ENCODE measurements at places on chromosomes 3 and 15.

- no peak for DNase-seq
Measured at GRCh38 chr3:32186876-32187275, 51.6 kb upstream of the CMTM8 start.

- no peak for DNase-seq
Measured at GRCh38 chr3:791442-791841, 301.4 kb upstream of the CNTN6 start.

- DNase-seq, result no peak
Measured at GRCh38 chr3:114764056-114764492, 383.0 kb downstream of the ZBTB20 start.

GRCh38 chr3:143011705-143012104, 10.3 kb downstream of the U2SURP start:
- no peak for DNase-seq

DNA sequence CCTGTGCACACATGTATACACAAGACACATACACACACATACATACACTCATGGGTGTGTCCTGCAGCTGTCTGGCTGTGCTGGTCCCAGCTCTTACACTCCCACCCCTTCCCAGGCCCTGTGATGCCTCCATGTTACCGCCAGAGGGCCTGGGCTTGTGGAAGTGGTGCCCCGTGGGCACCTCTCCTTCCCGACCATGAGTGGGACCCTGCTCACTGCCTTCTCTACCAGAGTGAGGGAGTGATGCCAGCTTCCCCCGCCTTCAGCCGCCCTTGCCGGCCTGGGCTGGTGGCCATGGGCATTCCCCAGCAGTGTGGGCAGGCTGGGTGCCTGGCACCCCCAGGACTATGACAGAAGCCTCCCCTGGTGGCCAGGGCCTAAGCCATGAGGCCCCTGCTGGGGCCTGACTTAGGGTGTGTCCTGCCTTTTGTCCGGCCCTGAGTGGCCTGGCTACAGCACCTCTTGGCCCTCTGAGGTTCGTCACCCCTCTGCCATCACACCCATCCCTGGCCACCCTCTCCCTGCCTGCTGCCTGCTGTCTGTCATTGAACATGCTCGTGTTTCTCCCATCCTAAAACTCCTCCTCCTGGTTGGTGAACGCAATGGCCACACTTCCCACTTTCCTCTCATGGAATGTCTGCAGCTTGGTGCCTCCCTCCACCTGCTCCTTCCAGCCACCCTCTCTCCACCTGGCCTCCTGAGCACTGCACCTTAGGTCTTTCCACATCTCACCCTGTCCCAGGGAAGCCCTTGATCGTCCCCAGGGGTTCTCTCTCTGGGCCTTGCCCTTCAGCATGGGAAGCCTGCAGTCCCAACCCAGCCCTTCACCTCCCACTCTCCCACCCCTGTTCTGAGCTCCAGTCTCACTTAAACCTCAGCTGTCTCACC, 14.6 kb downstream of the HDAC11 start:
- DNase-seq, result no peak

GRCh38 chr3:38090453-38090852, 46.5 kb downstream of the ACAA1 start:
- no peak for DNase-seq

- no peak for DNase-seq
Measured at GRCh38 chr3:100730524-100730923, 21.2 kb downstream of the TFG start.
